ENCODE measurements at places on chromosomes 5 and 9.

- DNase-seq, result peak; percentile 96
These were observed 47.8 kb downstream of the RETREG1 start for GRCh38 chr5:16568875-16569580.

DNA sequence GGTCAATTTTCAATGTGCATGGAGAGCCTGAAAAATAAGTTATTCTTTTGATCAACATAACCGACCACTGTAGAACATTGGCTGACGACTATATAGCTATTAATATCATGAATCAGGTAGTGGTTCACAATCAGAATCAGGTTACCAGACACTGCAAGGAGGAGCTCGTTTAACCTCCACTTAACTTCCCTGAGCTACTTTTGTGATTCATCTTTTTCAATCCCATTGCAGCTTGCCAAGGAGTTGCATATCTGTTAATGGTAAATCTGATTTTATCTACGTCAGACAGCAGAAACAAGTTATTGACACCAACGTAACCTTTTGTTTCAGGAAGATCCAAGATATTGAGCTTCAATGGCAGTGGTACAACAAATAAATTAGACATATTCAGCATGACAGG is 2263.8 kb upstream of the ACO1 start:
- DNase-seq, result no peak

GRCh38 chr5:117587111-117587510 is 1012.5 kb upstream of the SEMA6A start:
- DNase-seq, result no peak

DNA sequence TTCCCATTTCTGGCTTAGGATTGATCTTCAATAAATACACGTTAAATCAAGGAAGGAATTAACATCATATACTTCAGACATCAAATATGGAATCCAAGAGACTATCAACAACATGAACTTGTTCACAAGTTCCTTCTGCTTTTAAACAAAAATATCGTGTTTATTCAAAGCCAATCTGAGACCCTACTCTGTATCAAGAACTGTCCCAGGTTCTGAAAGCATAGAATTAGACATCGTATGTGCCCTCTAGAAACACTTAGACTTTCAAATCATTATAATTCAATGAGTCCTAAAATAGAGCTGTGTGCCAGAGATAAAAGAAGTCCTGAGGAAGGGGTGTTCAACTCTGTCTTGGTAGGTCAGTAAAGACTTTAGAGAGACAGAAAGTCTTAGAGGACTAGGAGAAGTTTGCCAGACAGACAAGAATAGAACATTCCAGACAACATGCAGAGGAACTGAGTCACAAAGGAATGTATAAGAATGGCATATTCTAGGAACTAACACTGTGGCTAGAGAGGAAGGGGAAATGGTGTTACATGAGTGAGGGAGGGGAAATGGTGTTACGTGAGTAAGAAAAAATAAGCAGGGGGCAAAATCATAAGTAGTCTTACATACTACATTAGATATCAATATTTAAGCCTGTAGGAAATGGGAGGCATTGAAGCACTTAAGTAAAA is 2.9 kb downstream of the TPD52L3 start:
- no peak for DNase-seq

- DNase-seq, result no peak
These were observed 746 bp upstream of the NPM1 start for GRCh38 chr5:171386861-171387344.

- no peak for DNase-seq
These were observed 608.6 kb upstream of the DAB2 start for GRCh38 chr5:40033411-40033810.
